ENCODE measurements at places on chromosomes 1 and 21.
A peak's percentile ranks its signal among the peaks of the same experiment; 100 is the strongest.

DNA sequence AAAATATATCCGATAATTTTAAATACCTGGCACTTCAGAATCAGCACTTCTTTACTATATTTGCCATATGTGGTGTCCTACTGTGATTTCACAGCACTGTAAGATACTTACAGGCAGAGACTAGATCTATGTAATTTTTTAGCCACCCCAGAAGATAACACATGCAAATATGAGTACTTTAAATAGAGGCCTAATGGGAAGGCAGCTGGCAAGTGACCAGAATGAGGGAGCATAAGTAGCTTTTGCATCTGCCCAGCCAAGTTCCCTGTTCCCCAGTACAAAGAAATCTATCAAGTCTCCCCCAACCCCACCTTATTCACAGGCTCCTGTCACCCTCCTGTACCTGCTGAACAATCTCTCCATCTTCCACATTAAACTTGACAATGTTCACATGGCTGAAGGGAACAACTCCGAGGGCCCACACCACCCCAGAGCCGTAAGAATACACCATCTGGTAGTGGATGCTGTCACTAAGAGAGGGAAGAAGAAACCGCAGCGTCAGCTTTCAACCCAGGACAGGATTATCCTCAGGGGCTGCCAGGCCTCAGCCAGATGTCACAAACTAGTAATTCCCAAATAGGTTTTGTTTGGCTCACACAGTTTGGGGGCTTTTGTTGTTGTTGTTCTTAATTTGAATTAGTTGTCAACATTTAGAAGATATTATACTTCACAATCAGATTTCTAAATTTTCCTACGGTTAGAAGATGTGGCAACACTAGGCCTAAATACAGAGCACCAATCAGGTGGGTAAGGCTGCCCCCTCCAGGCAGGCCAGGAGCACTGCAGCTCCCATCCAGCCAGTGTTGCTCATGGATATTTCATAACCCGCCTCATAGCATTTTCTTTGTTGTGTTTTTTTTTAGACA, 10.4 kb downstream of the EMC1 start:
- no peak for DNase-seq

GRCh38 chr1:213244664-213245091, 193.6 kb downstream of the RPS6KC1 start:
- DNase-seq = peak; percentile 29

GRCh38 chr1:150562446-150563339, 13.5 kb downstream of the ADAMTSL4 start:
- DNase-seq = no peak

- DNase-seq = no peak
Observed at GRCh38 chr1:228109962-228110488, 926 bp upstream of the MRPL55 start.

- DNase-seq = peak; percentile 19
Observed at GRCh38 chr21:43975469-43976098, 36.5 kb upstream of the TRAPPC10 start.

GRCh38 chr1:162873671-162874666, 13.0 kb upstream of the CCDC190 start:
- no peak for DNase-seq

DNA sequence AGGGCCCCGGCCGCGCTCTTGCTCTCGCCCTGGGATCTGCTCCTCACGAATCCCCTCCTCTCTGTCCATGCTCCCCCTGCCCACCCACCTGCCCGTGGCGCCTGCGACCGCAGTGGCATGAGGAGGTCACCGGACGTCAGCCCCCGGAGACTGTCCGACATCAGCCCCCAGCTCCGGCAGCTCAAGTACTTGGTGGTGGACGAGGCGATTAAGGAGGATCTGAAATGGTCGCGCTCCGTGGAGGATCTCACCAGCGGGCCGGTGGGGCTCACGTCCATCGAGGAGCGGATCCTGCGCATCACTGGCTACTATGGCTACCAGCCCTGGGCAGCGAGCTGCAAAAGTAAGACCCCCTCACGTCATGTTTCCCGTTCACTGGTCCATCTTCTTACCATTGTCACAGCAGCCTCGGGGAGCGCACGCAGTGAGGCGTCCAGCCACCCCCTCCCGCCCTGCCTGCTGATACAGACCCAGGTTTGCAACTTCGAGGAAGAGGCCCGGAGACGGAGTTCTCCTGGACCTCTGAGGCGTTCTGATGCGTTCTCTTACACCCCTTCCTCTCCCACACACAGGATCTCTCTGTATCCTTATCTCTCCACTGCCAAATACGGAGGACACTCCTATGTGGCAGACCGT, 1.1 kb downstream of the SLC35F3 start:
- DNase-seq = no peak

- DNase-seq = no peak
Observed at GRCh38 chr1:235108185-235108593, 20.4 kb downstream of the TOMM20 start.

GRCh38 chr21:37207441-37208009, 59.6 kb downstream of the VPS26C start:
- no peak for DNase-seq

DNA sequence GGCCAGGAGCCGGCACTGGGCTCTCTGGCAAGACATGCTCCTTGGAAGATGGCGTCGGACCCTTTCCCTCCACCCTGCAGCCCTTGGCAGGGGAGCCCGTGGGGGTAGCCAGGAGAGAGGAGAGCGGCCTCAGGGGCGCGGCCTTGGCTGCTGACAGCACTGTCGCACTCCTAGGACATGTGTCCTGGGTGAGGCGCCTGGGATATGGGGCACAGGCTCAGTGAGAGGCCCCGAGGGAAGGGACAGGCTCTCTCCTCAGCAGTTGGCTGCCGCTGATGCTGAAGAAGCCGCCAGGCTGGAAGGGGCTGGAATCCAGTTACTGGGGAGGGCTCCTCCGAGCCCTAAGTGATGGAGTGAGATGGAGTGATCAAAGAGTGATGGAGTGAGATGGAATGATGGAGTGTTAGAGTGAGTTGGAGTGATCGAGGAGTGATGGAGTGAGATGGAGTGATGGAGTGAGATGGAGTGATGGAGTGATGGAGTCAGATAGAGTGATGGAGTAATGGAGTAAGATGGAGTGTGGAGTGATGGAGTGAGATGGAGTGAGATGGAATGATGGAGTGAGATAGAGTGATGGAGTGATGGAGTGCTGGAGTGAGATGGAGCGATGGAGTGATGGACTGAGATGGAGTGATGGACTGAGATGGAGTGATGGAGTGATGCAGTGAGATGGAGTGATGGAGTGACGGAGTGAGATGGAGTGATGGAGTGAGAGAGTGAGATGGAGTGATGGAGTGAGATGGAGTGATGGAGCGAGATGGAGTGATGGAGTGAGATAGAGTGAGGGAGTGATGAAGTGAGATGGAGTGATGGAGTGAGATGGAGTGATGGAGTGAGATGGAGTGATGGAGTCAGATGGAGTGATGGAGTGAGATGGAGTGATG, 27.6 kb upstream of the PKP1 start:
- DNase-seq = no peak

DNA sequence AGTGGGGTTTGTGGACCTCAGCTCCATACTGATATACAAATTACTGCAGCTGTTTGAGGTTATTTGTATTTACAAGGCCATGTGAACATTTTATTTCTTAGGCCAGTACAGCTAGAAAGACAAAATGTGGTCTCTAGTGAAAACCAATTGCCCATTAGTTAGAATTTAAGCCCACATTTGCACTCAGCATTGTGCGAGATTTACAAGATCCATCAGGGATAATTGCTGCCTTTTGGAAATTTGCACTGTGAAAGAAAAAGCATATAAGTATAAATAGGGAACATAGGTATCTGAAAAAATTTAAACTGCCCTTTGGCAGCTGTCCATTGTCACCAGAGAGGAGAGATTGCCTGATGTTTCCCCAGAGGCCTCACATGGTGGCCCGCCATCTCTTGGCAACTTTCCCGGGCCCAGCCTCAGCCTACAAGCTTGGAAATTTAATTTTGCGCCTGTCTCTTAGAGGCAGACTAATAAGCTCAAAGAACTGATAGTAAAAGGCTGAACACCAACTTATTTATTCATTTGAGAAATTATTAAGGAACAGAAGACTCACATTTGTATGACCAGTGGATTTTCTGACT, 120.7 kb downstream of the MAP3K21 start:
- DNase-seq = no peak
